Activated CD4-positive, alpha-beta memory T cell treated with anti-CD3 and anti-CD28 coated beads for 36 hours (primary cell): ENCODE measurements at places on chromosomes 3 and 15. TPM values are rescaled to one million over a fixed set of nuclear protein-coding genes. Genes with fewer than 3 reads are reported as not detected.

- DNase-seq: no peak
Observed at GRCh38 chr3:162168715-162169114, 672.1 kb downstream of the OTOL1 start.

- no peak for DNase-seq
Observed at GRCh38 chr3:189778340-189778950, 147.3 kb downstream of the TP63 start.

DNA sequence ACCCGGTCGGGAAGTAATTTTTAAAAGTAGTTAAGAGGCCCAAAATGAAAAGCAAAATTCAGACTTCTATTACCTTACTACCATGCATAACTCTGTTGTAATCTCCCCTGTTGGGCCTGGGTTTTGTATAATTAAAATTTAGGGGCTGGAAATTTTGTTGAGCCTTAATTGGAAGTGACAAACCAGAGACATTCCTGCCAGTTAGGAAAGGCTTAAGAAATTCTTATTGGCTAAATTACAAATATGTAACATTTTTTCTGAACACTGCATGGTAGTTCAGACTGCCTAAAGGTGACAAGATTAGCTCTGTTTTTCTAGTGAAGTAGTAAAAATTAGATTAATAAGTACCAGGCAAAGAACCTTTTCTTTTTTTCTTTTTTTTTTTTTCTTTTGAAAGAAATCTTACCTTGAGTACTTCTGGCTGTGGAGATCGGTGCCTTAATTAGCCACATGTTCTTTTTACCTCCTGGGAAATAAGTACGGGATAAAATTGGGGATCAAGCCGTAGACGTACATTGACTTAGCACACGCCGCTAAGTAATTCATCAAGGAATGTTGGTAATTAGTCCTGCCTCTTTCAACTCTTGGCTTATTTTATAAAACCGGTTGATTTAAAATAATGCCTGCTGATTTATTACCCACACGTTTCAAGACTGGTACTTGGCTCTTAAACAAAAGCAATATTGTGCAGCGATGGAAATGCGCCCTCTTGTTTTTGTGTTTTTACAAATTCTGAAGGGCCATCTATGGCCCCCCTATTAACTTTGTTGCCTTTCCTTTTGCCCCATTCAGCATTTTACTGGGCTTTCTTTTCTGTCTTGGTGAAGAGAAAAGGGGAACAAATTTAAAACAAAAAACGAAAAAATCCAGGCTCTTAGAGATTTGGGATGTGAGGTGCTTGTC, 111.2 kb upstream of the SAMMSON start:
- DNase-seq: no peak

The CELF6 gene
- 0.19 TPM for total RNA-seq

DNA sequence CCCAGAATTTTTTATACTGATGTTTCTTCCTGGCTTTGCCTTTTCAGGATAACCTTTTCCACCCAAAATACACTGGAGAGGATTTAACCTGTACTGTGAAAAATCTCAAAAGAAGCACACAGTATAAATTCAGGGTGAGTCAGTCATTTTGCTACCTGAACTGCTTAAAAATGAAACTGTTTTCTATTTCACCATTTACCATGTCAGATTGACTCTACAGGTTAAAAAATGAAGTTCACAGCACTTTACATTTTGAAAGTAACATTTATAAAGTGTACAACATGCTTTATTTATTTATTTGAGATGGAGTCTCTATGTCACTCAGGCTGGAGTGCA, 115.2 kb downstream of the GHSR start:
- no peak for DNase-seq

DNA sequence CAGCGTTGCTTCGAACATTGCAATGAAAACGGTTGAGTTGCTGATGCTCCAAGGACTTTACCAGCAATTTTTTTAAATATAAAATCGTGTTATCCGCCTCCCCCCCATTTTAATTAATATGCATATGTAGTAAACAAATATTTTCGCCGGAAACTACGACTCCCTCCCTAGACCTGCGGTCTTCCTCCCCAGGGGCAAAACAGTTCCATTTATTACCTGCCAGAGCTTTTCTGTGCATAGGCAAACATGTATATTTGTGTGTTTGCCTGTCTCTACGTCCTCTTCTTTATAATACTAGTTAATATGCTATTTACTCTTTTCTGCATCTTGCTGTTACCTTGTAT, 593 bp upstream of the RSL24D1 start:
- no peak for DNase-seq

- no peak for DNase-seq
Observed at GRCh38 chr3:129106866-129107565, 14.6 kb downstream of the RAB43 start.
